ENCODE measurements at places on chromosomes 11 and 22.

- DNase-seq: no peak
Measured at GRCh38 chr11:84902445-84902844, 724.7 kb downstream of the DLG2 start.

DNA sequence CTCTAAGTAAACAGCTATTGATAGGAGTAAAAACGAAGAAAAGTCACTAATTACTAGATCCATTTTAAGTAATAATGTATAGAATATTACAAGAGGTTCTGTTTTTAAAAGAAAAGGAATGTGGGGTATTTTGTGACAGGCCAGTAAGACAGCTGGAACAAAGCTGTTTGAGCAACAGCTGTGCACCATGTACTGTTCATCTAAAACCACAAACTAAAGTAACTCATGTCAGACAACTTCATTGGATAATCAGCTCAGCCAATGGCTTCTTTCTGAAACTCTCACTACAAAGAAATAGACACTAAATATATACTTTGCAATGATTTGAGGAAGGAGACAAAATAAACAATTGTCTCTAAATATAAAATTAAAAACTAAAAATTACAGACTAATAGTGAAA lies 16.1 kb downstream of the RRAS2 start:
- DNase-seq: peak; percentile 27

DNA sequence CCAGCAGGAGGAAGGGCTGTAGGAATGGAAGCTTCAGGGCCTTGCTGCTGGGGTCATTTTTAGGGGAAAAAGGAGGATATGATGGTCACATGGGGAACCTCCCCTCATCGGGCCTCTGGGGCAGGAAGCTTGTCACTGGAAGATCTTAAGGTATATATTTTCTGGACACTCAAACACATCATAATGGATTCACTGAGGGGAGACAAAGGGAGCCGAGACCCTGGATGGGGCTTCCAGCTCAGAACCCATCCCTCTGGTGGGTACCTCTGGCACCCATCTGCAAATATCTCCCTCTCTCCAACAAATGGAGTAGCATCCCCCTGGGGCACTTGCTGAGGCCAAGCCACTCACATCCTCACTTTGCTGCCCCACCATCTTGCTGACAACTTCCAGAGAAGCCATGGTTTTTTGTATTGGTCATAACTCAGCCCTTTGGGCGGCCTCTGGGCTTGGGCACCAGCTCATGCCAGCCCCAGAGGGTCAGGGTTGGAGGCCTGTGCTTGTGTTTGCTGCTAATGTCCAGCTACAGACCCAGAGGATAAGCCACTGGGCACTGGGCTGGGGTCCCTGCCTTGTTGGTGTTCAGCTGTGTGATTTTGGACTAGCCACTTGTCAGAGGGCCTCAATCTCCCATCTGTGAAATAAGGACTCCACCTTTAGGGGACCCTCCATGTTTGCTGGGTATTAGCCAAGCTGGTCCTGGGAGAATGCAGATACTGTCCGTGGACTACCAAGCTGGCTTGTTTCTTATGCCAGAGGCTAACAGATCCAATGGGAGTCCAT lies 14.1 kb downstream of the IL10RA start:
- no peak for DNase-seq

DNA sequence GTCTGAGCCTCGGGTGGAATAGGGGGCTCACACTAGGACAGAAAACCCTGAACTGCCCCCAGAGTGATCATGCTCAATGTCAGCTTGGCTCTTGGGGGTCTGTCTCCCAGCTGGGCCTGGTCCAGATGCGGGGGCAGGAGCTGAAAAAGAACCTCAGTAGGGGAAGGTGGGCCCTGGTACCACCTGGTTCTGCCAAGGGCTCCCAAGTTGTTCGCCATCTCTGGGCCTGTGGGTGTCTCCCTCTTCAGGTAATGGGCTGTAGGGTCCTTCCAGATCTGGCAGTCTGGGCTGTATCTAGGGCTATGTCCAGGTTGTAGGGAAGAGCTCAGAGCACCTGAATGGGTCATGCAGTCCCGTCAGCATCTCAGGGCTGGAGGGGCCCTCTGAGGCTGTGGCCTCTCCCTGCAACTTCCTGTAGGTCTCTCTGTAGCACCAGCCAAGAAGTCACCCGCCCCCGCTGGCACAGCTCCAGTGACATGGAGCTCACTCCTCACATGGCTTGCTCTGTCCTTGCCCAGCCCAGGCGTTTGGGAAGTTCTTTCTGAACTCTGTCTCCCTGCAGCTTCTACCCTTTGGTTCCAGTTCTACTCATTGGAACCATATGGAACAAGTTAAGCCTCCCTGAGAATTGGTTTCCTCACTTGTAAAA lies 33.0 kb upstream of the SOX10 start:
- DNase-seq: no peak

GRCh38 chr22:11598492-11599440 lies 3929.2 kb upstream of the OR11H1 start:
- no peak for DNase-seq

GRCh38 chr11:88569342-88569741 lies 231.8 kb upstream of the CTSC start:
- DNase-seq: no peak

DNA sequence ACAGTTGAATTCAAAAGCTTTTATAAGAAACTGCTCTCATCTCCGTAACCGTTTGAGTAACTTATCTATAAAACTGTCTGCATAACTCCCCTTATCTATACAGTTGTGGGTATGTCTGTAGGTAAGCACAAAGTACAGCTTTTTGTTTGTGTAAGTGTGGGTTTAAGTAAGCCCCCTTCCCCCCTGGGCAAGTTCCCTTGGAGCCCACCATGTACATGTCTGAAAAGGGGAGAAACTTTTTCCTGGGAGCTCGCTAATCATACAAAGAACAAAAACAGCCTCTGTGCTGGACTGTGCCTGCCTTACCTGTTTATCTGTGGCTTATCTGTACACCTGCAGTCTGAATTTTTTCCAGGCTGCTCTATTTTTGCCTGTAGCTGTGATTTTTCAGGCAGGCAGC lies 36.3 kb upstream of the TMEM45B start:
- no peak for DNase-seq

- no peak for DNase-seq
Measured at GRCh38 chr11:119282495-119282894, 34.4 kb downstream of the MCAM start.

DNA sequence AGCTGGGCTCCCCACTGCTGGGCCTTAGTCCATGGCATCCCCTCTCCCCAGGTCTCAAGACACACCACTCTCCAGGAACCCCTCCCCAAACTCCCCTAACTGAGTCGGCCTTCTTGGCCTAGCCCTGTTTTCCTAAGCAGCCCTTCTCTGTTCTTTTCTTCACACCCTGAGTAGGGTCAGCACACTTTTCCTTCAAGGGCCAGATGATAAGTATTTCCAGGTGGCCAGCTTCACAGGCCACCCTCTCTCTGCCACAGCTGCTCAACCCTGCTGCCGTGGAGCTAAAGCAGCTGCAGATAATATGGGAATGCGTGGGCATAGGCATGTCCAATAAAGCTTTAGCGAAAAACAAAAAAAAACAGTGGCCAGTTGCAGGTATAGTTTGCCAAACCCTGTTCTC lies 24.1 kb downstream of the DGCR2 start:
- DNase-seq: no peak

DNA sequence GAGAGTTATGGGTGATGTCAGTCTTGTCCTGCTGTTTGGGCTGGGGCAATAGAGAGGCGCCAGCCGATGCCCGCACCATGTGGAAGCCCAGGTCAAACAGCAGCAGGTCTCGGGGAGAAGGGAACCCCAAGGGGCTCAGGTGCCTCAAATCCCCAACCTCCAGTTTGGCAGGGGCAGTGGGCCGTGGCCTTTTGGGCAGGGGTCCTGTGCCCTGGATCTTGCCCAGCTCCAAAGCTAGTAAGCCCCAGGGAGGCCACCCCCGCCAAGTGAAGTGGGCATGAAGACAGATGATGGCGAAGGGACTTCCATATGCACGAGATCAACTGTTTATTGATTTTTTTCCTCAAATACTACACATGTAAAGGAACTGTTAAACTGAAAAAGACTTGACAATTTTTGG lies 12.4 kb upstream of the ARFGAP3 start:
- DNase-seq: no peak

- no peak for DNase-seq
Measured at GRCh38 chr22:42791721-42792452, 65.2 kb downstream of the ARFGAP3 start.

DNA sequence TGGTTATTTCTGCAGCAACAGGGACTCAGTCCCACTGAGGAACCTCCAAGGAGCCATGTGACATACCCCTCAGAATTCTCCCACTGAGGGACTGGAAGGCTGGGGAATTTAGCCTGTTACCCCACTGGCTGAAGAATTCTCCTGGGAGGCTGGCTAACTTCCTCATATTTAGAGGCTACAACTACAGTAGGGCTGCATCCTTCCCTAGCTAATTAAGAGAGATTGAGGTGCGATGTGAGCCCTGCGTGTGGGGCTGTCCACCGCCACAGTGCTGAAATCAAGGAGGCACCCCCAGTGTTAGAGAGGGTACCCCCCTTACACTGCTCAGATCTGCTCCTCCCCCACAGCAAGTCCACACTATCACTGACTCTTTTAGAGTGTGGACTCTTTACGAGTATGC lies 21.1 kb downstream of the EIF3F start:
- no peak for DNase-seq

- DNase-seq: no peak
Measured at GRCh38 chr11:4921796-4922195, 2.3 kb downstream of the OR51G1 start.

Measured in fibroblast of skin of left quadriceps (primary cell).